ENCODE measurements at places on chromosomes 1 and 21.

GRCh38 chr21:25985990-25986389, 184.6 kb downstream of the APP start:
- no peak for DNase-seq

DNA sequence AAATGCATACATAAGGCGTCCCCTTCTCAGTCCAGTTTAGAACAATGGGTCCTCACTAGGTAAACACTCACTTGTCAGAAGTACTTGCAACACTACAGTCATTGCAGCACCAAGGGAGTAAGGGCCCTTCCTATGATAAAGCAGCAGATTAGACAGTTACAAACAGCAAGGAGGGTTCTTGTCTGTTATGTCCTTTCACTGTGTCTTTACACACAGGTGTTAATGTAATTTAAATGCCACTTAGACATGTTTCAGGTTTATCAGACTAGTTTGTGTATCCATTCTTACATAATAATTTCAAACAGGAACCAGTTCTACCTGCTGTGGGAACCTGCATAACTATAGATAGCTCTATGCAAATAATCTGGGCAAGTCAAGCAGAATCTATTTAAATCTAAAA, 105.6 kb upstream of the USH2A start:
- DNase-seq = no peak

DNA sequence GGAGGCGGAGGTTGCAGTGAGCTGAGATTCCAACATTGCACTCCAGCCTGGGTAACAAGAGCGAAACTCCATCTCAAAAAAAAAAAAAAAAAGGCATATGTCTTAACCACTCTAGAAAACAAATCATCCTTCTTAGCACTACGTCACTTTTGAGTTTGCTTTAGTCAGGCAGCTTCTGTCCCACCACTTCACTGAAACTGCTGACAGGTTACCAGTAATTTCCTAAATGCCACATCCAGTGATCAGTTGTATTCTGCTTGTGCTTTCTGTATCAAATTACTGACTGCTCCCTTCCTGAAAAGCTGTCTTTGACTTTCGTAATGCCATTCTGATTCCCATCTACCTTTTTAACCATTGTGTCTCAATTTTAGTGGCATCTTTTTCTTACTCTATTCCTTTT, 21.7 kb downstream of the RCOR3 start:
- DNase-seq = no peak

DNA sequence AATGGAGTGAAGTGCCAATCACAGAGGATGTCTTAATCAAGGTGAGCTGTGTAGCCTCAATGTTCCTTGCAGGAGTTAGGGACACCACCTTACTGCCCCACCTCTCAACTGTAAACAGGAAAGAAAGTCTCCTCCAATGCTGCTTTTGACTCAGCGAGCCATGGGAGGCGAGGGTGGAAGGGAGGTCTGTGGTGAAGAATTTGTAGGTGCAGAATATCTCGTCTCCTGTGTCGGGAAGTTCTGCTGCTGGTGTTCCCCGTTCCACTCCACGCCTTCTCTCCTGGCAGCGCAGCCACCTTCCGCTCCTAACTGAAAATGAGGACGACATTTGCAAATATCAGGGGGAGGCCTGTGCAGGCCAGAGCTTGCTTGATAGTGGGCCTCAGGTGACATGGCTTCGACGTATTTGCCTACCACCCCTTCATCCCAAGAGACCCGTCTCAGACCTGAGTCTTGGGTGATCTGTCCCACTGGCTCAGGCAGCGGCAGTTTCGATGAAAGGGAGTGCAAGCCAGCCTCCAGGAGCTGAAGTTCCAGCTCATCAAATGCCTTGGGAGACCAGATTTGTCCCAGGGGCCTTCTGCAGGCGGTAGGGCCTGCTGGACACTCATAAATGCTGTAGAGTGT, 368.3 kb upstream of the C1orf174 start:
- no peak for DNase-seq

- DNase-seq = no peak
Observed at GRCh38 chr1:203636291-203636690, 9.7 kb downstream of the ATP2B4 start.
